ENCODE measurements at places on chromosomes 13 and 19. TPM values are rescaled to one million over a fixed set of nuclear protein-coding genes. Genes with fewer than 3 reads are reported as not detected.

The ICAM5 gene
- 0.69 TPM for total RNA-seq

The CDC37 gene
- 125 TPM for total RNA-seq

The ADM5 gene
- 1.2 TPM for total RNA-seq

The ZNF91 gene
- total RNA-seq, result 77.3 TPM

The ZNF358 gene
- 42.1 TPM for total RNA-seq
